Hematopoietic multipotent progenitor cell treated with erythropoietin and hydrocortisone succinate and interleukin-3 and kit ligand, for 15 days (in vitro differentiated cells): ENCODE measurements at places on chromosomes 5 and 9.

DNA sequence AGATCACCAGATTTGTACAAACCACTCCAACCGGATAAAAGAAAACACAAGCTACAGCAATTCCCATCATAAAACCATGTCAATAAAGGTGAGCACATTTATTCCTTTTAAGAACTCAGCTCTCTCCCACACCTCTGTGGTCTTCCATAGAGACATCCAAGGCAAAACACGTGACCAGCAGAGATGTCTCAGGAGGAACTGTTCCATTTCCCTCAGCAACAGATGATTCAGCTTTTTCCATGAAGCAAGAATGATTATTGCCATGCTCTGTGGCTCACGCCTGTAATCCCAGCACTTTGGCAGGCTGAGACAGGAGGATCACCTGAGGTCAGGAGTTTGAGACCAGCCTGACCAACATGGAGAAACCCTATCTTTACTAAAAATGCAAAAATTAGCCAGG, 15.8 kb downstream of the GZMK start:
- no peak for DNase-seq

- DNase-seq: no peak
Measured at GRCh38 chr5:162391833-162392232, 324.3 kb downstream of the GABRG2 start.

DNA sequence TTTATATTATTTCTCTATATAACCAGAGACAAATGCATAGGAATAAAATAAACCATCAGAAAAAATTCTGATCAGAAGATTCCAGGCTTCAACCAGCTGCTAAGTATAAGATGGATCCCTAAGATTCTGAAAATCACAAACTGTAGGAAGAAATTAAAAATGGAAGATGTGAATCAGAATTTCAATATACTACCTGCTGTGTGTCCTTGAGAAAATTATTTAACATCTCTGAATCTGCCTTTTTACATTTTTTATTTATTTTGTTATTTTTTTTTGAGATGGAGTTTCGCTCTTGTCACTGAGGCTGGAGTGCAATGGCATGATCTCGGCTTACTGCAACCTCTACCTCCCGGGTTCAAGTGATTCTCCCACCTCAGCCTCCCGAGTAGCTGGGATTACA, 187.2 kb downstream of the GNAQ start:
- DNase-seq: no peak

- no peak for DNase-seq
Measured at GRCh38 chr9:3447788-3448187, 78.0 kb downstream of the RFX3 start.

DNA sequence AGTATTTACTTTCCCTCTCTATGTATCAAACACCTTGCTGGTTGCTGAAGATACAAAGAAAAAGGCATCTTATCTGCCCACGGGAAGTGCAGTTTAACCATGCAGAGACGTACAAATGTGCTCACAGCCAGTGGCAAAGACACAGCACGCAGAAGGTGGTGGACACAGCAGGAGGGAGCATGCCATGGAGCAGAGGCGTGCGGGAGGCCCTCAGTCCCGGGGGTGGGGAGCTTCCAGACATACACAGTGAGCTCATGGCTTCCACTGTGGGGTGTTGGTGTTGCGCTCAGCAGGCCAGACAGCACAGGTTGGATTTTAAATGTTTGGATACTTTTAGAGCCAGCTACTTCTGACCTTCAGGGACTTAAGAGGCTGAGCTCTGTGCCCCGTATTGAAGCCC, 8.8 kb upstream of the BARX1 start:
- no peak for DNase-seq

DNA sequence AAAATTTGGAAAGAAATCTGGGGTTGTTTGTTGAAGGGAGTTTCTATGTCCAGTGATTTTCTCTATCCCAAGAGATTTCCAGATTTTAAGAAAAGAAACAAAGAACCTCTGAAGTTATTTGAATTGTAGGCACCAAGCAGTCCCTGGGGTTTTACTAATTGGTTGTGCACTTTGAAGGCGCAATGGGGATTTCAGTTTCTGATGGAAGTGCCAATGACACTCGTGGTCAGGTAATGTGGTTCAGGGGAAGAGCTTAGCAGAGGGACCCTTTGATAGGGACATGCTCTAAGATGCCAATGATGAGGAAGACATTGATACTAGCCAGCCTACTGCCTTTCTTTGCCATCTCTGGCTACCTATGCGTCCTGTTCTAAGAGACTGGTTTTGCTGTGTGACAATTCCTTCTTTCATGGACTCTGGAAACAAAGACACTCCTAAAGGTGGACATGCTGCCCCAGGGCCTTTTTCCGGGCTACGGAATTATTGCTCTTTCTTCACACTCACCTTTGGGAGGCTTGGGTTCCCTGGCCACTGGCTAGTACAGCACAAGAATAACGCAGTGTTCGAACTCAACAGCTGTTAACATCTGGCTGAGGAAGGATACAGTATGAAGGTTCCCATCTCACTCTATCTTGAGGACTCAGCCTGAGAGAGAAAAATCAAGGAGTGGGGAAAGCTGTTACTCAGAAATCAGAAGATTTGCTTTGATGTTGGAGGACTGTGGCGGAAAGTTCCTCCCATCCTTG, 6.9 kb upstream of the TRAF1 start:
- no peak for DNase-seq

- DNase-seq: no peak
Measured at GRCh38 chr5:175328176-175328575, 115.8 kb downstream of the DRD1 start.

GRCh38 chr5:109691996-109692395, 2.3 kb downstream of the MAN2A1 start:
- peak; percentile 53 for DNase-seq

DNA sequence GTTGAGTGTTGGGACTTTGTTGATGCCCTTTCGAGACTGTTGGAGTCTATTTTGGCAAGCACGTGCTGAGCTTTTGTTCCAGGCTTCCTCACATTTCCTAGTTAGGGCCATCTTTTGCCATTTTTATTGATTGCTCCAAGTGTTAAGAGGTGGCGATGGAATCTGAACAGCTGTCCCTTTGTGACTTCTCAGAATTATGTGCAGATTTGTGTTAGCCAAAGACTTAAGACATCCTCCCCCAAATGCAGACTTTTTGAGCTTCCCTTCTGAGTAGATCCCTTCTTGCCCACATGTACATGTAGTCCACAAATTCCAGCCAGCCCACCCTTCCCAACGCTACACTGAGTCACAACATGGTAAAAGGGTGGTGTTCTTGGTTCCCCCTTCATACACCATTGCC, 59.2 kb downstream of the SPIN1 start:
- no peak for DNase-seq

GRCh38 chr9:96048104-96048955, 172.8 kb downstream of the ERCC6L2 start:
- DNase-seq: no peak

- no peak for DNase-seq
Measured at GRCh38 chr5:26390608-26391007, 647.8 kb downstream of the CDH9 start.

DNA sequence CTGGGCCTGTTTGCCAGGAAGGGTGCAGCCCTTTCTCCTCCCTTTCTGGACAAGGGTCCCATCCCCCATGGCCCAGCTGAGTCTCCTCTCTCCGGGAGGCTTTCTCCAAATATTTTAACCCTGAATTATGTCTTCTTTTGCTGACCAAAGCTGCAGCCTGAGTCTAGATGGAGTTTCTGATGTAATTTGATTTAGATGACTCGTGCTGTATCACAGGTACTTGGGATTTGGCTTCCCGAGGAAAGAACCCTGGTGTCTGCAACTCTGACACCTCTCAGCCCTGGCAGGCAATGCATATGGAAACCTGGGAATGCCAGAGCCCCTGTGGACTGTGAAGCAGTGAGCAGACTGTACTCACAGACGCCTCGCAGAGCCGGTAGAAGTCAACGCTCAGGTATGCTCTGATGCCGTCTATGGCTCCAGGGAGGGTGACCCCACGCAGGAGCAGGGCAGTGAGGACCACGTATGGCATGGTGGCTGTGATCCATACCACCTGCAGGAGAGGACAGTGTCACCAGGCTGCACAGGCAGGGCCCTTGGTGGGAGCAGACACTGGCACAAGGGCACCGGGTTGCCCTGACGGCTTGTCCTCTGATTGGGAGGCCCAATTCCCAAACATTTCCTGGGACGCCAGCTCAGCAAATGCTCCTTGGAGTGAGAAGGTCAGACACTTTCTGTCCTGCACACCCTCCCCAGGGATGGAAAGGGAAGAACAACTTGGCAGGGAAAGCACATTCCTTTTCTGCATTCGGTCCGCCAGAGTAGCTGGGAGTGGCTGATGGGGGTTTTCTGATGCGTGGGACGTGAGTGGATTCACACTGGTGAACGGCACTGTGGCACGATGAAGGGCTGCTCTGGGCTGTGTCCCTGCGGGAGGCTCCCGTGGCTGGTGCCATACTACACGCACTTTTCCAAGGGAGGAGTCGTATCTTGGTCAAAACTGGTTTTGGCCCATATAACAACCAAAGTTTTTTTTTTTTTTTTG, 24.7 kb downstream of the SLC6A3 start:
- no peak for DNase-seq

DNA sequence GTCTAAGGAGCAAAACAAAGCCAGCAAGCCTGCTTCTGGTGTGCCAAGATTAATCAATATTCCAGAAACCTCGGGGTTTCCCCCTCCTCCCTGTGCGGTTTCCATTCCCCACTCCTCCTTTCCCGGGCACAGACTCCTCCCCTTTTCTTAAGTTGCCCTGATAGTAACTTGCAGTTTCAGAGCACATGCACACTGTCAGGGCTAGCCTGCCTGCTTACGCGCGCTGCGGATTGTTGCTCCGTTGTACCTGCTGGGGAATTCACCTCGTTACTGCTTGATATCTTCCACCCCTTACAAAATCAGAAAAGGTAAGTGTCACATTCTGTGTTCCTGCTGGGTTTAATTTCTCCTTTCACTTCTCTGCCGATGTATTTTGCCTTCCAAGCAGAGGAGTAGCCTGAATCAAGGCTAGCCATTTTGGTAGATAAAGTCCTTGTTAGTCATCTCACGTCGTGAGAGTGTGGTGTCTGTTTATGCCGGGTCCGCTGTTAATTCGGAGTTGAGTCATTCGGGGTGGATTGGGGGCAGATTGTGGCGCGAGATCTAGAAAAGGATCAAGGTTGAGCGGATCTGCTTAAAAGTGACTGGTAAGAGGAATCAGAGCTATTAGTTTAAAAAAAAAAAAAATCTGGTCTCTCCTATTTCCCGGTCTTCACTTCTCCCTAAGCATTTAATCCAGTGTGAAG, at the start of gene SLC1A3:
SLC1A3 (plus strand) TSS at position 179 of the 686 bp plus-strand sequence. CDS start 1,818 bp downstream, outside the sequence.
- no peak for DNase-seq

DNA sequence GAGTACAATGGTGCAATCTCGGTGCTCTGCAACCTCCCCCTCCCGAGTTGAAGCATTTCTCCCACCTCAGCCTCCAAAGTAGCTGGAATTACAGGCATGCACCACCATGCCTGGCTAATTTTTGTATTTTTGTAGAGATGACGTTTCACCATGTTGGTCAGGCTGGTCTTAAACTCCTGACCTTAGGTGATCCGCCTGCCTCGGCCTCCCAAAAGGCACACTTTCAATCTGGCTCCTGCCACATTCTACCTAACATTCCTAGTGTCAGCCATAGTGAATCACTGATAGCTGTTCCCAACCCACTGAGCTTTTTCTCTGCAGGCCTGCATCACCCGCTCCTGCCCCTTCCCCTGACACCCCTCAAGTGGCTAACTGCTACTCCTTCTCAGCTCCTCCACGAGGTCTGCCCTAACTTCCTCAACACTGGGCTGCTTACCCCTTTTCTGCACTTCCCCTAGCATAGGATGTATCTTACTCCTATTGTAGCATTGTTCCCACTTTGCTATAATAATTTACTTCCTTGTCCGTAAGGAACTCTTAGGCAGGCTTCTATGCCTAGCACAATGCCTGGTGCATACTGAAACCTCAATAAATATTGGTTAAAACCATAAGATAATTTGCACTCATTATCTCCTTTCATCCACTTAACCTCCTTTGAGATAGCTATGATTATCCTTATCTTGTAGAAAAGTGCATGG, 42.0 kb upstream of the LIFR start:
- DNase-seq: no peak
